ENCODE measurements at places on chromosomes 13 and 19.

GRCh38 chr19:7483720-7484201 is 5.1 kb downstream of the PEX11G start:
- H3K27me3 ChIP-seq: no peaks in the 10 kb centered on the region
- no peaks in the 10 kb centered on the region for H3K36me3 ChIP-seq
- H3K4me1 ChIP-seq: peaks cover 13% of the 10 kb centered on the region
- H3K4me3 ChIP-seq: no peak overlapping the region

DNA sequence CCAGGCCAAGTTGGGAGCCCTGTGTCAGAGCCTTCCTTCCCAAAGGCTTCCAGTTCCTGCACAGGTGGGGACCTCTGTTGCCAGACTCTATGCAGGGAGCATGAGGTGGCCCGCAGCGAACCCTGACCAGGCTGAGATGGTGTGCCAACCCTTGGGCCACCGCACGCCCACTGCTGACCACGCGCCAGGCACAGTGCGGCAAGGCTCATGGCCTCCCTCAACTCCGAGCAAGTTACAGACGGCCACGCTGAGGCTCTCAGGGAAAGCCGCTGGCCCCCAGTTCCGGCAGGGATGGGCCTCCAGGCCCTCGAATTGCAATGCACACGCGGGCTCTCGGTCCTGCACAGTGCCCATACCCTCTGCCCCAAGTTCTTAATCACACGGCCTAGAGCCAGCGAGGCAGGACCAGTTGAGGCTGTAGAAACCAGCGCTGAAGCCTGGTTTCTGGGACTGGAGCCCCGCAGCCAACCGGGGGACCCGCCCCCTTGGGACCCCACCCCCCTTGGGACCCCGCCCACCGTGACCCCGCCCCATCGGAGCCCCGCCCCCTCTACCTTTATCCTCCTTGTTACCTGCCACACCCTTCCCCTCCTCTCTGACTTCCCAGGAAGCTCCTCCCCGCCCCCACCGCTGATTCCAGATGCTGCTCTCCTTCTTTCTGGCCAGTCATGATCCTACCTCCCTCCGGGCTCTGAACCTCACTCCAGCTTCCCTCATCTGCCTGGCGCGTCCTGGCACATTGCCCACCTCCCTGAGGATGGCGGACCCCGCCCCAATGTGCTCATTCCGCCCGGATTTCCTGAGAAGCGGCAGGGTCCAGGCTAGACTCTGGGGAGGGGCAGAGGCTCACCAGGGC is 6.0 kb downstream of the PEX11G start:
- H3K27ac ChIP-seq: no peak overlapping the region
- no peak for DNase-seq
- peaks cover 8% of the 10 kb centered on the region for H3K4me1 ChIP-seq
- no peak overlapping the region for H3K4me3 ChIP-seq

DNA sequence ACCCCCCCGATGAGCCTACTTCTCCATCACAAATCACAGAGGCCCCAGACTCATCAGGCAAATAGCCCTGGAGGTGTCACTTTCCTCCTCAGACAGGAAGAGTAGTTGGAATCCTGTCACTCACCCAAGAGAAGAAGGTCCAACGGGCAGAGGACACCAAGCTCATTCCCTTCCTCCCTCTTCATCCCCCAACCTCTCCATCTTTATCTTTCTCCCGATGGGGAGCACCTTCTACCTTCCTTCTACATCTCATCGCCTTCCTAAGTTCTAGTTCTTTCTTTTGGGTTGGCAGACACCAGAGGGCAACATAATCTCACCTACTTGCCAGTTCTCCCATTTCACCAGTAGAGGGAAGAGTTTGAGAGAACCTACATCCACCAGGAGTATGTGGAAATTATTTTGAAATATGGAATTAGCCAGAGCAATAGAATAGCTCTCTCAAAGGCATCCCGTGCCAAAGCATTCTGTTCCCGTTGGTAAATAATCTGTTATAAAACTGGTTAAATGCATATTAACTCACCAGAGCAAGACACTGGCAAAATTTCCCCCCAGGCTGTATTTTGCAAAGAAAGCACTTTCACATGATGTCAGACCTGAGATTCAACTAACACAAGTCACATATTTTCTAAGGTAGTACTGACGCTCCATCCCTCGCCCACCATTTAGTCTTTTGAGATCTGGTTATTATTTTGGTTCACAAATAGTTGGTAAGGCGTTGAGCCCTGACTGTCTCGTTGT is 55.0 kb downstream of the ZIC5 start:
- H3K27me3 ChIP-seq: peaks cover 18% of the 10 kb centered on the region
- H3K36me3 ChIP-seq: no peaks in the 10 kb centered on the region
- DNase-seq: peak; percentile 57
- no peak overlapping the region for H3K27ac ChIP-seq
- no peaks in the 10 kb centered on the region for H3K4me1 ChIP-seq

DNA sequence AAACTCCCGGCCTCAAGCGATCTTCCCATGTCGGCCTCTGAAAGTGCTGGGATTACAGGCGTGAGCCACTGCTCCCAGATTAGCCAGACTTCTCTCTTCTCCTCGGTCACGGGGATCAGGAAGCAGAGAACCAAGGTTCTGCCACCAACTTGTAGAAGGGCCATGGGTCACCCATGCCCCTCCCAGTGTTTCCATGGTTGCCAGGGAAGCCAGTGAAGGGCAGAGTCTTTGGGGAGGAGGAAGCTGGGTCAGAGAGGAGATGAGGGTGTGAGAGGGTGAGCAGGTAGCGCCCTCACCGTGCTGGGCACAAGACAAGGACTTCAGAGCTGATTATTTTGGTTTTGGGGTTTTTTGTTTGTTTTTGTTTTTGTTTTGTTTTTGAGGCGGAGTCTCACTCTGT is 77.1 kb downstream of the GNG7 start:
- H3K27ac ChIP-seq: peak overlapping the region; percentile 96
- no peaks in the 10 kb centered on the region for H3K36me3 ChIP-seq
- H3K4me1 ChIP-seq: peaks cover 99% of the 10 kb centered on the region
- no peaks in the 10 kb centered on the region for H3K27me3 ChIP-seq
- H3K4me3 ChIP-seq: no peak overlapping the region
- DNase-seq: peak; percentile 49

DNA sequence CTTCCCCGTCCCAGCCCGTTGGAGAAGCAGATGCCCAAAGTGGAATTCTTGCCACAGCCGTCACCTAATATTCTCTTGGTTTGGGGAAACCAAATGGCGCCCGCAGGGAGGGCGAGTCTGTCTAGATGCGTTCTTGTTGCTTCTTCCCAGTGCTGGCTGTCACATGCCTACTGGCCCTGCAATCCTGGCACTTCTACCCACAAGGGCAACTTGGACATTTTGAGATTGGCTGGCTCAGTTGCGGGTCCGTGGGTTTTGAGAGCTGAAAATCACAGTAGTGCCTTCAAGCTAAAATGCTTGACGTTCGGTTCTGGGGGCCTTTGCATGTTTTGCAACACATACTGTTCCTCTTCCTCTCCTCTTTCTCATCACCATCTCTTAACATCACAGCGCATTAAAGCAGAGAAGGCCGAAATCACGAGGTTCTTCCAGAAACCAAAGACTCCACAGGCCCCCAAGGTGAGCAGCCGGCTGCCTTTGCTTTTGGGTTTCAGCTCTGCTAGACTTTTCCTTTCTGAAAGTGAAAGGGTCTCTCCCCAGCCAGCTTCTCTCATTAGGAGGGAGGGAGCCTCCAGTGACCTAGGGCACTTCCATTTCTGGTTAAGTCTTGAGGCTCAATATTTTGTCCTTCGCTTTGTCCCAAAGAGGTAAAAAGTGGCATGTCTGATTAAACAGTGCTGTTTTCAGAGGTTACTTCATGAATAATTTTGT is 21.1 kb downstream of the CHAF1A start:
- DNase-seq: no peak
- no peak overlapping the region for H3K4me3 ChIP-seq
- peaks cover 2% of the 10 kb centered on the region for H3K36me3 ChIP-seq
- H3K4me1 ChIP-seq: no peaks in the 10 kb centered on the region
- no peak overlapping the region for H3K27ac ChIP-seq
- H3K27me3 ChIP-seq: no peaks in the 10 kb centered on the region

DNA sequence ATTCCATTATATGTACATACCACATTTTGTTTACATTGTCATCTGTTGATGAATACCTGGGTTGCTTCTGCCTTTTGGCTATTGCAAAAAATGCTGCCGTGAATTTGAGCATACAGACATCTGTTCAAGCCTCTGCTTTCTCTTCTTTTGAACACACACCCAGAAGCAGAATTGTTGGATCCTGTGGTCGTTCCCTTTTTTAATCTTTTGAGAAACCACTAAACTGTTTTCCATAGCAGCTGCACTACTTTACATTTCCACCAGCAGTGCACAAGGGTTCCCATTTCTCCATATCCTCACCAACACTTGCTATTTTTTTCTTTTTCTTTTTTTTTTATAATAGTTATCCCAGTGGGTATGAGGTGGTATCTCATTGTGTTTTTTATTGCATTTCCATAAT is 123.5 kb downstream of the TEX29 start:
- H3K27me3 ChIP-seq: no peaks in the 10 kb centered on the region
- H3K36me3 ChIP-seq: no peaks in the 10 kb centered on the region
- no peak overlapping the region for H3K27ac ChIP-seq
- no peak overlapping the region for H3K4me3 ChIP-seq
- no peaks in the 10 kb centered on the region for H3K4me1 ChIP-seq
